ENCODE measurements at places on chromosomes 16 and 17.

- DNase-seq: no peak
Observed at GRCh38 chr16:28596840-28597691, at the start of gene SULT1A2. Gene SULT1A2, minus strand, starts transcription at chr16:28597050. Its CDS starts 1,120 bp downstream, at chr16:28595930.

DNA sequence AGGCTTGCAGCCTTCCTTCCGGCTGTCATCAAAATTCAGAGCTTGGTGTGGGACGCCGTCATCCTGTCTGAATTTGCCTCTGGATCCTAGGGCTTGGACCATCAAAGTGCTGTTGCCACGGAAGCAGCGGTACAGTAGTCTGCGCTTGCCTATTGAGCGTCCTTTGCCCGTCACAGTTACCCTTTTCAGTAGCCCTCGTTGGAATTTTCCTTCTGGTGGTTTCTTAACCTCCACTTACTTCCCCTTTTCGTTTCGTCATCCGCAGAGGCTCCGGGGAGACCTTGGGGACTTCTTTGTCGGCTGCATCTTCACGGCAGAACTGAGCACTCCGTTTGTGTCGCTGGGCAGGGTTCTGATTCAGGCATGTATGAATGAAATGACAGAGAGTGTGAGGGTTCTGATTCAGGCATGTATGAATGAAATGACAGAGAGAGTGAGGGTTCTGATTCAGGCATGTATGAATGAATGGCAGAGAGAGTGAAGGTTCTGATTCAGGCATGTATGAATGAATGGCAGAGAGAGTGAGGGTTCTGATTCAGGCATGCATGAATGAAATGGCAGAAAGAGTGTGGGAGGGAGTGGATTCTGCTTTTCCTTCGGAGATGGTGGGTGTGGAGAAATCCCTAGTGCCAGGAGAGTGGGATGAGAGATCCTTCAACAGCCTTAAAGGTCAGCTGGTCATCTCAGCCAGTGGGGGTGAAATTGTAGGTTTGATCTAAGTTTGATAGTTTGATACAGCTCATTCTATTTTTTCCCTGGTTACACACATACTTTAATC lies 8.0 kb downstream of the TLCD3A start:
- DNase-seq: no peak

DNA sequence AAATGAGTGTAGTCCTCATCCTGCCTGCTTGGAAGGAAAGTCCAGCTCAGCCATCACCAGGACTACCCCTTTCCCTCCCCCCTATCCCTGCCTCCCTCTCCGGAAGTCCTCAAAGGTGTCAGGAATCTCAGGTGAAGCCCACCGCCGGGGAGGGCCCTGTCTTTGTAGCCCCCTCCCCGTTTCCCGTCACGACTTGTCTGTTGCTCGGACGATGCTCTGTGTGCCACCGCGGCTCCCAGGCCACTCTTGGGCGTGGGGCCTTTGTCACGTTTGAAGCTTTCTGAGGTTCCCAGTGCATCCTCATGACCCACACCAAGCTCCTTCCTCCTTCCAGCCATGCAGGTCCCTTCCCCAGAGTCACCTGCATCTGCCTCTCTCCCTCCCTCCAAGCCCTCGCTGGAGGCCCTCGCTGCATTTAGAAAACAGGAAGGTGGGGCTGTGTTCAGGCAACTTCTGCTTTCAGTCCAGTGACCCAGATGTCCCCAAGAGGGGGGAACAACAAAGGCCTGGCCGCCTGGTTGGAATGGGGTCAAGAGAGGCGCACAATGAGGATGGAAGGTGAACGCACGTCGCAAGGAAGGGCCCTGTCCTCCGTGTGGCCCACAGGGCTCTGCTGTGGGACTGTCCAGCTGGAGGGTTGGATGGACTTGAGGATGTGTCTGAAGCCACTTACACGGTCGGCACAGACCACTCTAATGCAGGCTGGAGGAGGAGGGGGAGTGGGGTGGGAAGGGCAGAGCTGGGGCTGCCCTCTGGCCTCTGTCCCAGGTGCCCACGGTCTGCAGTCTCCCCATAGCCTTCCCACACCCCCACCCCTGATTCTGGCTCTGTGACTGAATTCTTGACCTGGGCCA lies 59.9 kb downstream of the OR1D5 start:
- DNase-seq: no peak

DNA sequence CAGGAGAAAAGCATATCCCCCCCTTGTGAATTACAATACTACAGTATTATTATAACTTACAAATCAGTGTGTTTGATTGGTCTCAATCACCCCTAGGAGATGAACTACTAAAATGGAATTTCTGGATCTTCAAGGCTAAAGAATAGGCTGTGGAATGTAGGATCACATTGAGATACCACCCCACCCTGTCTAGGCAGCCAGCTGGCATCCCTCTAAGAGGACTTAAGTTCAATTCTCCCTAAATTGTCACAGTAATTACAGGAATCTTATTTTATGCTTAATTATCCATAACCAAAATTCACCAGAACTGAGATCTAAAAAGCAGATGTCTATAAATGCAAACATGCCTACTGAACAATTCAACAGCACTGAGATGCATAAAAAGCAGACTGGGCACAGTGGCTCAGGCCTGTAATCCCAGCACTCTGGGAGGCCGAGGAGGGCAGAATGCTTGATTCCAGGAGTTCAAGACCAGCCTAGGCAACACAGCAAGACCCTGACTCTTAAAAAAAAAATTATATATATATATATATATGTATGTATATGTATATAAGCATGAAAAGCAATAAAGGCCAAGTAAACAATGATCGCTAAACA lies 12.0 kb downstream of the AP1G1 start:
- DNase-seq: no peak

- no peak for DNase-seq
Observed at GRCh38 chr16:77394699-77395098, 40.1 kb downstream of the ADAMTS18 start.

DNA sequence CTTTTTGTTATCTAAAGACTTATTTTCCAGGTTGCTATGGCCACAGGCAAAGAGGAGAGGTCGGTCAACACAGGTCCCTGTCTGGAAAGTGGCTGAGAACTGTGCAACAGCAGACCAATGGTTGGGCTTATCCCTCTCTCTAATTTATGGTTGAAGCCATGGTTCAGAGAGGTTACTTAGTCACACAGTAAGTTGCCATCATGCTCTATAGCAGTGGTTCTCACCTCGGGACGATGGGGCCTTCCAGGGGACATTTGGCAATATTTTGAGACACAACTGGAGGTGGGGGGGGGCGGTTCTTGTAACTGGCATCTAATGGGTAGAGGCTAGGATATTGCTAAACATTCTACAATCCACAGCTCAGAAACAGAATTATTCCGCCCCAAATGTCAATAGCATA lies 842 bp upstream of the LDAF1 start:
- no peak for DNase-seq

DNA sequence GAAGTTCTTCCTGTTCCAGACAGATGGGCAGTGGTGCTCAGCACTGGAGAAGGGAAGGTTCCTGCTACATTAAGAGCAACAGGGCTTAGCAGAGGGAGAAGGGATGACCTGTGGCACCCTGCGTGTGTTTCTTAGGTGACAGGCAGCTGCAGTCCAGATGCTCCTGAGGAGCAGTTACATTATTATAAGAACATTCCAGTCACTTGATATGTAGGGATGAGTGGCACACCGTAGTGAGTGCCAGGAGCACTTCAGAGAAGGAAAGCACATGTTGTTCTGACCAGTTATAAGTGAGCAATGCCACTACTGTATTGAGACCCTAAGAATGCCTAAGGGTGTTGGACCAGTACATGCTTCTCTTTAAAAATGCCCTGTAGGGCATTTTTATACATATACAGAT lies 39.9 kb upstream of the MRC2 start:
- DNase-seq: no peak

DNA sequence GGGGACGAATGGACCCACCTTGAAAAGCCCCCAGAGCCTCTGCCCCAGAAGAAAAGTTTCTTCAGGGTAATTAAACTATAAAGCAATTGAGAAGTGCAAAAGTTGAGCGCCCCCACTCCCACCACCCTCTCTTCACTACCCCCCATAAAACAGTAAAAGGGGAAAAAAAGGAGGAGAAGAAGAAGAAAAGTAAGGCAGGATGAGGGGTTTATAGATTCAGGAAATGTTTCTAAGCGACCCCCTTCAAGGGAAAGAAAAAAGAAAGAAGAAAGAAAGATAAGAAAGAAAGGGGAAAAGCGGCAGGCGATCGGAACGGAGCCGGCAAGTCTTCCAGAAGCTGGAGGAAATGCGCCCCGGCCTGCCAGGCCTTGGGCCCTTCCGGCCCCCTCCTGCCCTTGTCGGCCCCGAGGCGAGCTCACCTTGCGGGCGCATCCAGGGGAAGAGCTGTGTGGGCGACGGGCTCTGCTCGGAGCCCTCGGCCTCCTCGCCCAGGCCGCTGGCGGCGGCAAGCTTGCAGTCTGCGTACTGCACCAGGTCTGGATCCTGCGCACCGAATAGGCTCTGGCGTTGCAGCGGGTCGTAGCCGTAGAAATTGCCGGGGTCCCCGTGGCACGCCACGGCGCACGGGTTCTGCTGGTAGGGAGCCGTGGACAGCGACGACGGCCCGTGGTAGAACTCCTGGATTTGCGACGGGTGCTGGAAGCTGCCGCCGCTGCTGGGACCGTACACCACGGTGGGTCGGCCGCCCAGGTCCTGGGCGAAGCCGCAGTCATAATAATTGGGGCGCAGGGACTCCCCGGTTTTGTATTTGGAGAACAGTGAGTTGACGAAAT lies 1.0 kb downstream of the HOXB8 start:
- DNase-seq: no peak

DNA sequence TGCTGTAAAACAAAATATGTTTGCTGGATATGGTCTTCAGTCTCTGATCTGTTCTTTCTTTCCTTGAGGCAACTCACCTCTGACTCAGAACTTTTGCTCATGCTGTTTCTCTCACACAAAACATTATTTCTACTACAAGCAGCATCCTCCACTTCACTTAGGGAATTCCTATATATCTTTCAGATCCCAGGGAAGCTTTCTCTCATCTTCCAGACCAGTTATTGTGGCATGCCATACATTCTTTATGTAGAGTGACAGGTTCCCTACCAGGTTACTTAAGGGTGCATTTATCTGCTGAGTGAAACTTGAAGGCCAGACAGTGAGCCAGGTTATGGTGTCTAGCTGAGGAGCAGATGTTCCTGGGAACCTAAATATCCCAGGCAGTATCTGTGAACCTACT lies 1226.0 kb downstream of the CDH8 start:
- no peak for DNase-seq

DNA sequence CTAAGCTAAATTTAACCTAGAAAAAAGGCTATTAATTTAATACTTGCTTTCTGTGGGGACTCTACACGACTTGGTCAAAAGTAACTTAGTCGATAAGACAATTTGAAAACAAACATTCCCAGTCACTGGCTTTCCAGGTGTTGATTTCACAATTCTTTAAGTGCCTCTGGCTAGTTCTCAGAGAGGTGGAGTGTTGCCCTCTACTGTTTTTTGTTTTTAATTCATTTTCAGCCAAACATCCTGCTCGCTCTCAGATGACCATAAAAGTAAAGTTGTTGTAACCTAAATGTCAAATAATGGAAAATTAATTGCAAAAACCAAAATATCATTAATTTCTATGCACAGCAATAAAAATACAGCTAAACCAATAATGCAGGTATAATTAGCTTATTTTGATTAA lies 107.1 kb downstream of the MYO1D start:
- no peak for DNase-seq

DNA sequence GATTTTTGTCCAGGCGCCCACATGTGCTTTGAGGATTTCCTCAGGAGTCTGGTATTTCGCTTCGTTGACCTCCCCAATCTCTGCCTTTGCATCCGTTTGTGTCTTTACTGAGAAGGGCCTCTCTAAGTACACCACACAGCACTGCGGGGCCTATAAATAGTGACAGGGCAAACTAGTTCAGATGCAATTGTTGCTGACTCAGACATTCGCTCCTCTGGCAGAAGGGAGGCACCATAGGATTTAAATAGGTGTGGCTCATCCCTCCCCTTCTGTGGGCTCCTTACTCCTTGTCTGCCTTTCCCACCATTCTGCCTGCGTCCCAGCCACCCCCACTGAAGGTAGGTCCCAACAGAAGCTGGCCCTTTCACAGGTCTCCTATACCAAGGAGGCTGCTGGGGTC lies 192.3 kb downstream of the SHISA9 start:
- no peak for DNase-seq

GRCh38 chr17:3529817-3530741 lies 27.5 kb downstream of the TRPV3 start:
- DNase-seq: peak; percentile 43

DNA sequence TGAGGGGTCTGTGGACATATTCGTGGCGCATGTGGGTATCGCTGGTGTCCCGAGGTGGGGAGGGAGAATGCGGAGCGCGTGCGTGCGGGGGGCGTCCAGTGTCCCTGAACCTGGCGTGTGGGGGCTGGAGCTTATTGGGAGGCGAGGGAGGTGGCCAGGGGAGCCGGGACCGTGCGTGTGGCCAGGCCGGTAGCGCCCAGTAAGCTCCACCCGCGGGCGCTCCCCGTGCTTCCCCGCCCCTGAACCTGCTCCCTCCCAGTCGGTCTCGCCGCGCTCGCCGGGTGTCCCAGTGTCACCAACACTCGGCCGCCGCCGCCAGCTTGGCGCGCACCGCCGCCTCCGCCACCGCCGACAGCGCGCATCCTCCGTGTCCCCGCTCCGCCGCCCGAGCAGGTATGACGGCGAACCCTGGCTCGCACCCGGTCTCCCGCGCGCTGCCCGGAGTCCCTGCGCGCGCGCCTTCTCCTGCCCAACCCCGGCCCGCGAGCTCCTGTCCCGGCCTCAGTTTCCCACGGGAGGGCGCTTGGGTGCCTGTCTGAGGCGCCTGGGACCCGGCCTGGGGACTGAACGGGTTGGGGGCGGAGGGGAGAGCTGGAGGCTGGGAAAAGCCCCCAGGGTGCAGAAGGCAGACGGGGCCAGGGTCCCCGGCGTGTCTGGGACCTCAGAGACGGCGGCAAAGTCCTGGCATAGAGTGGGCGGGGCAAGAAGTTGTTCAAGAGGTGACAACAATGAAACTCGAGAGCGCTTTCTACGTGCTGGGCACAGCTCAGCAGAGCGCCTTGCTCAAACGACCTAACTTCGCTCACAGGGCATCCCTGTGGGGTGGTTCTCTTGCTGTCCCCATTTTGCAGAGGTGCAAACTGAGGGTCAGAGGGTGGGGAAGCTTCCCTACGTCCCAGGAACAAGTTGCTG lies at the start of gene SCNN1B:
SCNN1B (plus strand) TSS at position 258 of the 912 bp plus-strand sequence. CDS start 46,298 bp downstream, outside the sequence.
- DNase-seq: no peak

- peak; percentile 37 for DNase-seq
Observed at GRCh38 chr16:82603784-82604411, 22.9 kb upstream of the CDH13 start.

GRCh38 chr17:82344175-82344907 lies 10.8 kb upstream of the SECTM1 start:
- no peak for DNase-seq

DNA sequence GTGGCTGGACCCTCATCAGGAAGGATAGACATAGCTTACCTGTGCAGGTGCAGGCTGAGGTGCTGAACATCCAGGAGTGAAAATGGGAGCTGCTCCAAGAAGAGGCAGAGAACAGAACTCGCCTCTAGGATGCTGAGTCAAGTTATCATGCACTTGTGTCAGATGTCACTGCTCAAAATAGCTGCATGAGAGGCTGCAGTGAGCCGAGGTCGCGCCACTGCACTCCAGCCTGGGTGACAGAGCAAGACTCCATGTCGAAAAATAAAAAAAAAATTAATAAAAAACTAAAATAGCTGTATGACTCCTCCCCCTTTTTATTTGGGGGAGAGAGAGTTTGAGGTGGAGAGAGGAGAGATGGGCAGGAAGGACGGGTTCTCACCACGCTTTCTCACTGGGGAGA lies 148.8 kb downstream of the FOXL1 start:
- no peak for DNase-seq

- no peak for DNase-seq
Observed at GRCh38 chr16:79074951-79075350, 525.6 kb downstream of the MAF start.

Data from hepatic stellate cell (primary cell).